ENCODE measurements at places on chromosomes 11 and 22. TPM values are rescaled to one million over a fixed set of nuclear protein-coding genes. Genes with fewer than 3 reads are reported as not detected.

Gene MS4A3
- not detected for polyA plus RNA-seq

Gene CASP5
- polyA plus RNA-seq, result not detected

Gene GDPD4
- polyA plus RNA-seq, result not detected

Gene SPON1
- 0.53 TPM for polyA plus RNA-seq

Gene THRSP
- 7.2 TPM for polyA plus RNA-seq

Gene MMP27
- not detected for polyA plus RNA-seq

Gene APOA5
- 0.05 TPM for polyA plus RNA-seq

Gene KRTAP5-7
- 0.01 TPM for polyA plus RNA-seq

Gene DNAJB7
- not detected for polyA plus RNA-seq

Gene TEX54
- not detected for polyA plus RNA-seq

Gene MUC15
- not detected for polyA plus RNA-seq

Gene BAIAP2L2
- 0.55 TPM for polyA plus RNA-seq

Gene TRIM68
- polyA plus RNA-seq, result 4.2 TPM

DNA sequence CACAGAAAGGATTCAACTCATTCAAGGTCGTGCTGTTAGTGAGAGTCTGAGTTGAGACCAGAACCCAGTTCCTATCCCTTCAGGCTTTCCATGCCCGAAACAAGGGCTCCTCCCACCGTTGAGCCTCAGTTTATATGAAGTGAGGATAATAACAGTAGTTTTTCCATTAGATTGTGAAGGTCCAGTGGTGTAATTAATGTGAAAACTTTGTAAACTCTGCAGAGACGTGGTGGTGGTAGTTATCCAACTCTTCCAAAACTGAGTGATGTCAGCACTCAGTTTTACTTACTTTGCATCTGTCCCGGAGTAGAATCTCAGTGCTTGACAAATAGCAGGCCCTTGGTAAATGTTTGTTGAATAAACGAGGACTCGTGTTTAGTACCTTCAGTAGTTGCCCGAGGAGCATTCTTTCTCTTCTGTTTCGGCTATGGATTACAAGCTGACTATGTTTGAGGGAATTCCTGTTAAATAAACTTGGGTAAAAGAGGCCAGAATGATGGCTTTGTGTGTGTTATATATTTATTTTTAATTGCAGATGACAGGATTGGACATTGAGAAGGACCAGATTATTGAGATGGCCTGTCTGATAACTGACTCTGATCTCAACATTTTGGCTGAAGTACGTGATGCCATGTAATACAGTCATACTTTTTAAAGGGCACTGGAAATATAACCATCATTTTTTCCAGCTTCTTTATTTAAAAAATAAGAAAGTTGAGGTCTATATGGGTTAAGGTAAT lies 1.0 kb downstream of the REXO2 start:
- H3K4me3 ChIP-seq, result peak overlapping the region; percentile 92
- DNase-seq, result no peak
- H3K4me1 ChIP-seq, result peaks cover 23% of the 10 kb centered on the region

- no peak overlapping the region for H3K27ac ChIP-seq
- no peak overlapping the region for H3K4me3 ChIP-seq
- H3K27me3 ChIP-seq, result no peaks in the 10 kb centered on the region
- H3K4me1 ChIP-seq, result no peaks in the 10 kb centered on the region
- no peak for DNase-seq
These were observed 221.4 kb downstream of the BLID start for GRCh38 chr11:121894581-121894980.

DNA sequence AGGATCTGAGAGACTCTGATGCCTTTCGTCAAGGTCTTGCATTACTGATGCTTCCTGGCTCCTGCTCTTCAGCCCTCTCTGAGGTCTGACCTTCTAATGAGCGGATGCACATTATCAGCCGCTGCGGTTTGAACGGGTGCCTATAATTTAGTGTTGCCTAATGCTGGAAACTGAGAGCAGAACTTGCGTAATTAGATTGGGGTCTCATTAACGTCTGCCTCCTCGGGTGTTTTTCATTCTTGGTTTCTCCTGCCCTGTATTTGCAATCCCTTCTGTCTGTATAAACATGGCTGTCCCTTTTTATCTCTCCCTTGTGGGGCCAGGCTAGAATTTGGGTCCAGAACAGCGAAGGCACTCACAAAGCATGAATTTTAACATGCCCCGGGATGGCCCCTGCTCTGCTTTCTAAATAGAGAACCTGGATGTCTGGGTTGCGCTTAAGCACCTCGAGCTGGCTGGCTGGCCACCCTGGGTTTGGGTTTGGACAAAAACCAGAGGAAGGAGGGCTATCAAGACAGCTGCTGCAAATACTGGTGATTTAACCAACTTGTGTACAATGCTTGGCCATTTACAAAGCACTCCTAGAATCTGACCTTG lies 118.6 kb downstream of the TIMP3 start:
- H3K27ac ChIP-seq, result no peak overlapping the region
- peak; percentile 49 for DNase-seq
- H3K4me1 ChIP-seq, result no peaks in the 10 kb centered on the region

DNA sequence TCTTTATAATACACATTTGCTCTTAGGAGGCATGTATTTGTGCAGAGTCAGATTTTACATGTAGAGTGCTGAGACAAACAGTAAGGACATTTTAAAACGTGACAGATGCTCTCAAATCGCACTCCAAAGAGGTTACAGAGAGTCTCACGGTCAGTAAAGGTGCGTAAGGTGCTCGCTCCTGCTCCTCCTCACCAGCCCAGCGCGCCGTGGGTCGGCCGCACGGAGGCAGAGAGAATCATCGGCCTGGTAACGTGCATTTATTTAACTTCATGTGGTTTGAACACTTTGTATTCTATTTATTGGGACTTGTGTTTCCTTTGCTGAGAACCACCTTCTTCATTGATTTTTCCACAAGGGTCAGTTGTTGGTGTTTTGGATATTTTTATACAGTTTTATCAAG lies 900.1 kb downstream of the BRD1 start:
- no peaks in the 10 kb centered on the region for H3K36me3 ChIP-seq
- no peaks in the 10 kb centered on the region for H3K4me1 ChIP-seq
- no peak overlapping the region for H3K27ac ChIP-seq

GRCh38 chr11:134070342-134070845 lies 1.5 kb downstream of the JAM3 start:
- H3K4me3 ChIP-seq, result no peak overlapping the region
- H3K4me1 ChIP-seq, result no peaks in the 10 kb centered on the region
- H3K27me3 ChIP-seq, result peaks cover 12% of the 10 kb centered on the region
- no peak overlapping the region for H3K27ac ChIP-seq
- no peak for DNase-seq

DNA sequence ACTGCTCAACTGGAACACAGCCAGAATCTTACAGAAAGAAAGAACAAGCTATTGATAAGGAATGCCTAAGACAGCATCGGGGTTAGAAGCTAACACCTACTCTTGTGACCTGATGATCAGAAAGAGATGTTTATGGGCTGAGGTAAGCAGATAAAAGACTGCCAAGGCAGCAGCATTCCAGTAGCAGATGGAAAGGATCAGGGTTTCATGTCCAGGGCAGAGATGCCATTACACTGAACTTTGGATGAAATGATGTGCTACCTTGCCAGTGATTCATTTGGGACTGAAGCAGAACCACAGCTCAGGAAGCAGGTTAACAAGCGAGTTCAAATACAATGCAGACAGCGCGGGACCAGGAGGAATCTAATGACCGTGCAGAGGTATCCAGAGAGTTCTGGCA lies 27.1 kb upstream of the APOA1 start:
- H3K36me3 ChIP-seq, result peaks cover 91% of the 10 kb centered on the region
- peaks cover 29% of the 10 kb centered on the region for H3K4me1 ChIP-seq
- DNase-seq, result no peak

DNA sequence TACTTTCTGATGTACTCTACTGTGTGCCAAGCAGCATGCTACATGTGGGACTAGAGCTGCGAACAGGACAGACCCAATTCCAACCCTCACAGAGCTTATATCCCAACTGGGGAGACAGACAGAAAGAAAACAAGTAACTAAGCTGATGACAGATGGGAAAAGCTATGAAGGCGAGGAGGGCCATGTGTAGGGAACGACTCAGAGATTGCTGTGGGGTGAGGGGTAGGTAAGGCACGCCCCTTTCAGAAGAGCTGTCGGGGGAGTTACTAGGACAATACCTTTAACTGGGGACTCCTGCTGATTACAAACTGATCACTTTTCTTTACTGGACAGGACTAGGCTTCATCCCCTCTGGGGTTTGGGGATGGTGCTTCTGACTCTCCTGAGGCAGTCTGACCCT lies 48.9 kb downstream of the ST3GAL4 start:
- no peak overlapping the region for H3K27ac ChIP-seq
- H3K27me3 ChIP-seq, result no peaks in the 10 kb centered on the region
- no peak overlapping the region for H3K4me3 ChIP-seq
- no peak for DNase-seq

GRCh38 chr11:15640318-15640717 lies 525.6 kb downstream of the INSC start:
- H3K36me3 ChIP-seq, result no peaks in the 10 kb centered on the region
- H3K4me1 ChIP-seq, result no peaks in the 10 kb centered on the region
- no peak overlapping the region for H3K4me3 ChIP-seq
- H3K27ac ChIP-seq, result no peak overlapping the region
- no peaks in the 10 kb centered on the region for H3K27me3 ChIP-seq

DNA sequence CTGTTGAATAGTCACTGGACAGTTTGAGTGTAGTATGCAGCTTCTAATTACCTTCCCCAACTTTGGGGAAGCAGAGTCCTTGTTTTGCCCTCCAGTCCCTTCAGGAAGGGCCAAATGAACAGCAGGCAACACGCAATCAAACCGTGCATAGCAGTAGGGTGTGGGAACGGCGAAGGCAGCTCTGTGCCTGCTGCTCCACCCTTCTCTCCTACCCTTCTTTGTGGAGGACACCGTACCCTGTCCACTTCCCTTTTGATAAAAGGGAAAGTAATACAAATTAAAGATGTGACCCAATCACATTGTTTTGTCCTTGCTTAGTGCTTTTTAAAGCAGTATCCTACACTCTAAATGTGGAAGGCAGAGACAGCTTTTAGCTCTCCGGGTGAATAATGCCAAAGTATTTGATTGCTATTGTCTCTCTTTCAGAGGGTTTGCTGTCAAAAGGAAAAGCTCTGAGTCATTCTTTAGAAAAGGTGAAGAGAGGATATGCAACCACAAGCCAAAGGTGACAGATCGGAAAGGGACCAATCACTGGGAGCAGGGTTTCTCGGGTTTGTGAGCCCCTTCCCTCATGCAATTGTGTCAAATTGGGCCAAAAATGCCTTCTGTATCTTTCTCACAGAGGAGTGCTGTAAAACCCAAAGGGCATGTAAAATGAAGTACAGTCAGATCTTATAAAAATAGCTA lies 407.3 kb upstream of the CCDC90B start:
- H3K4me3 ChIP-seq, result no peak overlapping the region
- no peaks in the 10 kb centered on the region for H3K27me3 ChIP-seq
- H3K27ac ChIP-seq, result no peak overlapping the region
- peaks cover 7% of the 10 kb centered on the region for H3K4me1 ChIP-seq

DNA sequence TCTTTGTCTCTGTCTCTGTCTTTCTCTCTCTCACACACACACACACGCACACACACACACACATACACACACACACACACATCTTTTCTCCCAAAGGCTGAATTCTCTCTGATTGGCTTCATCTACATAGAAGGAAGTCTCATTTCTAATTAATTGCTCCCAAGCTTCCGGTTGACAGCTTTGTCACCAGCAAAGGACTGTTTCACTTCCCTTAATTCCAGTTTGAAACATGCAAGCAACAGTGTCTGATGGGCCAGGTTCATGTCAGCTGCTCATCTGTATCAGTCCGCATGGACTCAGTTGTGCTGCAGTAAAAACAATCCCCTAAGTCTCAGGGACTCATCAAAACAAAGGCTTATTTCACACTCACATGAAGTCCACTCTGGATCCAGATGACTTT lies 16.2 kb upstream of the PVALB start:
- no peak overlapping the region for H3K27ac ChIP-seq
- no peaks in the 10 kb centered on the region for H3K36me3 ChIP-seq
- no peaks in the 10 kb centered on the region for H3K4me1 ChIP-seq
- no peak overlapping the region for H3K4me3 ChIP-seq

DNA sequence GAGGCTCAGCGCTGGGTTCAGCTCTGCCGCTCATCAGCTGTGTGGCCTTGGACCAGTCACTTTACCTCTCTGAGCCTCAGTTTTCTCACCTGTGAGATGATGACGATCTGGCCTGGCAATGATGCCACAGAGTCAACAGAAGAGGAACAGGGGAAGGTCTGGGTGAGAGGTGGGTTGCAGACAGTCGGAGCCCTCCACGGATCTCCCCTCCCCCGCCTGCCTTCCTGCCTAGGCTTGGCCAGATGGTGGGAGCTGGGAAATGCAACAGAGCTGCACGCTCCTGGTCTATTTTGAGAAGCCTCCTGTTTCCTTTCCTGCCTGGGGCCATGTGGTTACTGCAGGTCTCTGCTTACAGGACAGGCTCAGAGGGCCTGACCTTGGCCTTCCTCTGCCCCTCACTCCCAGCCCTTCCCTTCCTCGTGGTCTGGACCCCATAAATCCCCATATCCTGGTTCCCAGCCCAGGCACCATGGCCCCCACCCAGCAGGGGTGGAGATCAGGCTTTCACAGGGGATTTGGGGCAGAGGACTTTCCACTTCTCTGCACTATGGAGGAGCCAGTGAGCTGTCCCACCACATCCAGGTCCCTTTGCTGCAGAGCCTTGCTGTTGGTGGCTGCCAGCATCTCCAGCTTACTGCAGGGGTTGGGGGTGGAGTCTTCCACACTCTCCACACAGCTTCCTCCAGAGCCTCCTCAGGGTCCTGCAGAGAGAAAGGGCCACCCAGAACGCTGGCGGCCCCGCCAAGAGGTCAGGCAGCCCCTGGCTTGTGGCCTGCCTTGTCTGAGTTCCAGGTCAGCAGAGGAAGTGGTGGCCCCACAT lies 46.9 kb downstream of the C11orf96 start:
- no peaks in the 10 kb centered on the region for H3K27me3 ChIP-seq
- DNase-seq, result peak; percentile 77

GRCh38 chr11:92277871-92278270 lies 53.3 kb downstream of the FAT3 start:
- H3K36me3 ChIP-seq, result no peaks in the 10 kb centered on the region
- DNase-seq, result no peak
- H3K27me3 ChIP-seq, result no peaks in the 10 kb centered on the region

GRCh38 chr11:94111660-94112059 lies 17.0 kb upstream of the PANX1 start:
- no peaks in the 10 kb centered on the region for H3K36me3 ChIP-seq
- DNase-seq, result no peak
- H3K27me3 ChIP-seq, result no peaks in the 10 kb centered on the region
- no peak overlapping the region for H3K27ac ChIP-seq
- H3K4me3 ChIP-seq, result no peak overlapping the region

GRCh38 chr11:92225568-92226330 lies 1.1 kb downstream of the FAT3 start:
- no peaks in the 10 kb centered on the region for H3K36me3 ChIP-seq
- no peak for DNase-seq
- peak overlapping the region; percentile 62 for H3K4me3 ChIP-seq
- no peak overlapping the region for H3K27ac ChIP-seq

Data from psoas muscle (tissue), 8 donors.